Effector memory CD4-positive, alpha-beta T cell (primary cell): ENCODE measurements at places on chromosomes 5 and 9.

DNA sequence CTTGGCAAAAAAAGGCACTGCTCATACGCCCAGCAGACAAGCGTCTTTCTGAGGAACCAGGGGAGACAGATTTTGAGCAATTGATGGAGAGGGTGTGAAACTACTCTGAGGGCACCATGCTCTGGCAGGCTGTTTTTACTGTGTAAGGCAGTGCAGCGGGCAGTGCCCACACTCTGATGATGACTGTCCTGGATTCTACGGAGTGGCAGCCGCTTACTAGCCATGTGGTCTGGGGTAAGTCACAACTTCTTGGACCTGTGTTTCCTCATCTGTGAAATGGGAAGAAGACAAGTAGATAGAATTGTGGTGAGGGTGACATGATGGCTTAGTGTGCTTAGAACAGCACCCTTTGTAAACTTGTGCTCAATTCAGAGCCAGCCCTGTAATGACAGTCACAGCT is 38.8 kb downstream of the FABP6 start:
- no peak for DNase-seq

GRCh38 chr5:2538169-2538568 is 213.3 kb downstream of the IRX2 start:
- no peaks in the 10 kb centered on the region for H3K36me3 ChIP-seq
- no peak overlapping the region for H3K27ac ChIP-seq
- no peaks in the 10 kb centered on the region for H3K4me1 ChIP-seq
- no peak overlapping the region for H3K4me3 ChIP-seq

DNA sequence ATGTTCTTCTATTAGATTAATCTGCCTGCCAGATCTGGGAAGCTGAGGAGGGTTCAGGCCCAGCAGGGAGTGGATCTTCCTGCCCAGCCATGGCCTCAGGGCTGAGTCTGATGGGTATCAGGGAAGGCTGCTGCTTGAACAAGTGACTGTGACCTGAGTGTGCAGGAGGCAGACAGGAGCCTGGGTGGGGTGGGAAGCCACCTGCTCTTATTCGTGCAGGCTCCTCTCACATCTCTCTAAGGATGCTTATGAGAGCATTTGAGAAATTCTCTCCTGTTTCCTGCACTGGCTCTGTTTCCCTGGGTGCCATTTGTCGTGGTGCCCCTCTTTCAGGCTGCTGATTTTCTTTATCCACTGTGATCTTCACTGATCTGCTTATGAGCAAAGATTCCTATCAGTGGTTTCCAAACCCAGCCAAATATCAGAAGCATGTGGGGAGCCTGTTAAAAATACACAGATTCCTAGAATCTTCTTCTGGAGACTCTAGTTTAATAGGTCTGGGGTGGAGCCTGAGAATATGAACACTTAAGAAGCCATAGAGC is 2.1 kb downstream of the RGS3 start:
- no peak for DNase-seq
- no peaks in the 10 kb centered on the region for H3K36me3 ChIP-seq
- H3K4me3 ChIP-seq: no peak overlapping the region
- no peak overlapping the region for H3K27ac ChIP-seq
- H3K27me3 ChIP-seq: no peaks in the 10 kb centered on the region

- no peak overlapping the region for H3K4me3 ChIP-seq
- H3K27me3 ChIP-seq: no peaks in the 10 kb centered on the region
- DNase-seq: no peak
- no peaks in the 10 kb centered on the region for H3K36me3 ChIP-seq
- H3K27ac ChIP-seq: no peak overlapping the region
Measured at GRCh38 chr5:137567226-137567625, 68.1 kb upstream of the SPOCK1 start.

DNA sequence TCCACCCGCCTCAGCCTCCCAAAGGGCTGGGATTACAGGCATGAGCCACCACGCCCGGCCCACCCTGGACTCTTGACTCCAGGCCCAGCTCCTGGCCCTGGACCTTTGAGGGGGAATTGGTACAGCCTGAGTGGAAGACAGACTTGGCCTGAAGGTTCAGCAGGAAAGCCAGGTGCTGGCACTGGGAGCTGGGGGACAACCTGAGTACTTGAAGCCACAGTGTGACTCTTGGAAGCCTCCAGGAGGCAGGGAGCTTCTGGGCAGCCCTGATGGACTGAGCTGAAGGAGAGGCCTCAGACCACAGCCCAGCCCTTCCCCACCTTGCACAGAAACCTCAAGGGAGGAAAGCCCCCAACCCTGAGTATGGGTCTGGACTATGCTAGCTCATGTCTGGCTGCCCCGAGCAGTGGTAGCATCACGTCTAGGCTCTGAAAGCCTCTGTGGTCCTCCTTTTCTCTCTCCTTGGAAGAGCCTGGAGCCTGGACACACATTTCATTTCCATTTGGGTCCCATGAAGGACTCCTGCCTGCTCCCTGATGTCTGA is 54.1 kb downstream of the RASGEF1C start:
- no peaks in the 10 kb centered on the region for H3K27me3 ChIP-seq
- H3K36me3 ChIP-seq: no peaks in the 10 kb centered on the region
- H3K4me1 ChIP-seq: no peaks in the 10 kb centered on the region
- DNase-seq: no peak

- no peaks in the 10 kb centered on the region for H3K4me1 ChIP-seq
- DNase-seq: no peak
- no peak overlapping the region for H3K27ac ChIP-seq
- H3K27me3 ChIP-seq: no peaks in the 10 kb centered on the region
- H3K36me3 ChIP-seq: no peaks in the 10 kb centered on the region
Measured at GRCh38 chr5:178363501-178364325, 131.1 kb upstream of the PHYKPL start.

DNA sequence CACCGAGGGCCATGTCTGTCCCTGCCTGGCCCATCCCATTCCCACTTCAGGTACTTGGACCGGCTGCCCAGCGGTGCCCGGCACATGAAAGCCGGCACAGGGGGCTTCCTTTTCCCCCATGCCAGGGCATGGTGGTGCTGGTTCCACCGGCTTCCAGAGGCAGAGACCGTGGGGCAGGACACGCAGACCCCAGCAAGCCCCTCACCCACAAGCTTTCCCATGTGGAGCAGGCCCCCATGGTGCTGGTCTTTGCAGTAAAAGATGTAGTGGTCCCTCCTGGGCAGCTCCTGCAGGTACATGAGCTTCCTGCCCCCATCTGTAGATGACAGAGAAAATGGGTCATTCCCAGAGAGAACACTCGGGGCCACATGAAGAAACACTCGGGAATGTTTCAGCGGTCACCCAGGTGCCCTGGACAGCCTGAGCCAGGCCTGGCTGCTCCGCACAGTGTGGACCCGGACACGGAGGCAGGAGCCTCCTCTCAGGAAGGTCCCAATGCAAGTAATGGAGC is 2.0 kb downstream of the OBP2B start:
- no peaks in the 10 kb centered on the region for H3K4me1 ChIP-seq
- H3K27me3 ChIP-seq: peaks cover 4% of the 10 kb centered on the region
- H3K36me3 ChIP-seq: no peaks in the 10 kb centered on the region
- no peak overlapping the region for H3K4me3 ChIP-seq

- no peak overlapping the region for H3K4me3 ChIP-seq
- H3K27me3 ChIP-seq: no peaks in the 10 kb centered on the region
- no peak overlapping the region for H3K27ac ChIP-seq
- no peak for DNase-seq
- H3K36me3 ChIP-seq: no peaks in the 10 kb centered on the region
- no peaks in the 10 kb centered on the region for H3K4me1 ChIP-seq
Measured at GRCh38 chr9:121662891-121663580, 11.6 kb downstream of the DAB2IP start.

DNA sequence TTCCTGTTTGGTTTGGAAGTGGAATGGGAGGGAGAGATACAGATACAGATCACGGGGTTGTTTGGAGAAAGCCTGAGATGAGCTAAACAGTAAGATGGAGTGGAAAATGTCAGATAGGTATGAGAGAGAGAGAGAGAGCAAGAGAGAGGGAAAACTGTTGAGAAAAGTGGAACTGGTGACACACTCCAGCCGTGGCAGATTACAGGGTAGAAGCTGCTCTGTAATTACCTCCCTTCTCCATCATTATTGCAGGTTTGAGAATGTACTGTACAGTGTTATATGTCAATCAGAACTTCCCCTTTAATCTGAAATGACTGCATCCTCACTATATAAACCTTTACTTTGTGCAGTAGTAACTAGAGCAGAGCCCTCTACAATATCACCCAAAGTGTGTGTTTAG is 74.5 kb upstream of the WWC1 start:
- H3K27me3 ChIP-seq: no peaks in the 10 kb centered on the region
- no peak overlapping the region for H3K27ac ChIP-seq
- no peaks in the 10 kb centered on the region for H3K36me3 ChIP-seq
- no peak for DNase-seq
- H3K4me1 ChIP-seq: no peaks in the 10 kb centered on the region

- H3K36me3 ChIP-seq: no peaks in the 10 kb centered on the region
- DNase-seq: no peak
- no peaks in the 10 kb centered on the region for H3K27me3 ChIP-seq
- H3K4me3 ChIP-seq: no peak overlapping the region
Measured at GRCh38 chr9:73114958-73115357, 36.7 kb upstream of the ANXA1 start.

GRCh38 chr5:172458976-172459782 is 4.9 kb upstream of the SH3PXD2B start:
- no peak for DNase-seq
- H3K27ac ChIP-seq: no peak overlapping the region
- no peak overlapping the region for H3K4me3 ChIP-seq
- no peaks in the 10 kb centered on the region for H3K27me3 ChIP-seq
- no peaks in the 10 kb centered on the region for H3K36me3 ChIP-seq

DNA sequence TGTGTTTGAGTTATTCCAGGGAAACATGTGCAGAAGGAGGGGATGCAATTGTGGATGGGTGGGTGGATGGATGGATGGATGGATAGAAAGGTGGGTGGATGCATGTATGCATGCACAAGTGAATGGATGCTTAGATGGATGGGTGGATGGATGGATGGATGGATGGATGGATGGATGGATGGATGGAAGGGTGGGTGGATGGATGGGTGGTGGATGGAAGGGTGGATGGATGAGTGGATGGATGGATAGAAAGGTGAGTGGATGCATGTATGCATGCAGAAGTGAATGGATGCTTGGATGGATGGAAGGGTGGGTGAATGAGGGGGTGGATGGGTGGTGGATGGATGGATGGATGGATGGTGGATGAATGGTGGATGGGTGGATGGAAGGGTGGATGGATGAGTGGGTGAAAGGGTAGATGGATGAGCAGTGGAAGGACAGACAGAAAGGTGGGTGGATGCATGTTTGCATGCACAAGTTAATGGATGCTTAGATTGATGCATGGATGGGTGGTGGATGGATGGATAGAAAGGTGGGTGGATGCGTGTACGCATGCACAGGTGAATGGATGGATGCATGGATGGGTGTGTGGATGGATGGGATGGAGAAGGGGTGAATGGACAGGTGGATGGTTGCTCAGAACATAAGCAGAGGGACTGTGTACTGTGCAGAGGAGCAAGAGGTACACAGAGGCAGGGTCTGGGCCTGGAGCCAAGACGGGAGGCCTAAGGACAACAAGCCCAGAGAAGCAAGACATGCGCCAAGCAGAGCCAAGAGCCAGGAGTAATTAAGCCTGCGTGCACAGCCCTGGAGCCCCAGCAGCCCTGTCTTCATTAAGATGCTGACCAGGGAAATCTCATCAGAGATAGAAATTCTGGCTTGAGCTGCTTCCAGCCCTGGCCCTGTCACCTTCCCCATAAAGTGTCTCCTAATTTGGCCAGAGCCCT is 84.6 kb upstream of the PPP1R26 start:
- H3K4me1 ChIP-seq: no peaks in the 10 kb centered on the region
- H3K27ac ChIP-seq: no peak overlapping the region
- no peaks in the 10 kb centered on the region for H3K36me3 ChIP-seq
- no peak for DNase-seq

DNA sequence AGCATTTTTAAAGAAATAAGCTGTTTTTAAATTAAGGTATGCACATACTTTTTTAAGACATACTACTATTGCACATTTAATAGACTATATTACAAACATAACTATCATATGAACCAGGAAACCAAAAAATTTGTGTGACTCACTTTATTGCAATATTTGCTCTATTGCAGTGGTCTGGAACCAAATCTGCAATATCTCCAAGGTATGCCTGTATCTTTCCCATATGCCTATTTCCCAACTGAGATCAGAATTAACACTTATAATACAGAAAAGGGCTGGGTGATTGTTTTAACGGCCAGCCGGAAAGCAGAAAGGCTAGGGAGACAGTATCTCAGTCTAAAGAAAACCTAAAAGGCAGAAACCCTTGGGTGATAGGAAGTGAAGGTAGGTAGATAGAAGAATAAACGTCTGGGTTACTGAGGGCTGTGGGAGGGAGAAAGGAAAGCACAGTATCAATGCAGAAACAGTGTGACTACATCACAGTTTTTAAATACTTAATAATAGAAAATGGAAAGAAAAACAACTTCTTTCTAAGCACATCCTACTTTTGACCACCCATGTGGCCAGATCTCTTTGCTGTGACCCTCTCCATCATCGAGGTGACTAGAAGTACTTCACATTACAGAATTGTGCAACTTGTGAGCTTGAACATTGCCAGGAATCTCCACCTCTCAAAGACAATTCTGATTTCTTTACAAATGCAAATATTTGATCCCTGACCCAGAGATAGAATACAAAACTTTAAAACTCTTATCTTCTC is 126.4 kb downstream of the LPAR1 start:
- no peak overlapping the region for H3K4me3 ChIP-seq
- no peak for DNase-seq
- H3K27ac ChIP-seq: no peak overlapping the region

DNA sequence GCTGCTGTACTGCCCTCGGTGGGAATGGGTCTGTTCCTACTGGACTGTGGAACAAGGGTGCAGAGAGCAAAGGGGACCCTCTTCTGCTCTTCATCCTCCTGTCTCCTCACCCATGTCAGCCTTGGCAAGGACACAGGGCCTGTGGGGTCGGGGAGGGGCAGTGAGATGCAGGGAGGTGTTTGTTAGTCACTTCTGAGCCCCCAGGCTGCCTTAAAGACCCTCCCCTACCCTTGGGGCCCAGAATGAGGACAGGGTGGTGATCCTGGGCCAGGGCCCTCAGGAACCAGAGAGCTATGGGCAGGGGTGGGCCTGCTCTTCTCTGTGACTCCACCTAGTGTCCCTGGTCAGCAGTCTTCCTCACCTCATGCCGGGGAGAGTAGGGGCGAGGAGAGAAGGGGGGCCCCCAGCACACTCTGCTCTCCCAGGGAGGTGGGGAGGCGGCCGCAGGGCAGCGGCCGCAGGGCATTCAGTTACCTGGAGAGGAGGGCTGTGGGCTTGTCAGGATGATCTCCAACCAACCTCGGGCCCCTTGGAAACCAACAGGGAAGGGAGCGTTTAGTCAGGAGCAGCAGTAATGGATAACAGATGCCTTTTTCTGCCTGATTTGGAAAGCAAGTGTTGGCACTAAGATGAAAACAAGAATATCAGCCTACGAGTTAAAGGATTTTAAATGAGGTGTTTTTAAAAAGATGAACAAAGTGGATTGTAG is 62.0 kb upstream of the GARNL3 start:
- no peaks in the 10 kb centered on the region for H3K27me3 ChIP-seq
- no peaks in the 10 kb centered on the region for H3K36me3 ChIP-seq
- peaks cover 5% of the 10 kb centered on the region for H3K4me1 ChIP-seq
- H3K27ac ChIP-seq: no peak overlapping the region

GRCh38 chr5:172716796-172717313 is 54.1 kb downstream of the DUSP1 start:
- H3K4me1 ChIP-seq: peaks cover 8% of the 10 kb centered on the region
- no peaks in the 10 kb centered on the region for H3K27me3 ChIP-seq
- peak; percentile 66 for DNase-seq
- no peak overlapping the region for H3K4me3 ChIP-seq
- H3K27ac ChIP-seq: no peak overlapping the region
- no peaks in the 10 kb centered on the region for H3K36me3 ChIP-seq

- no peaks in the 10 kb centered on the region for H3K4me1 ChIP-seq
- DNase-seq: no peak
- H3K27ac ChIP-seq: no peak overlapping the region
Measured at GRCh38 chr5:42880496-42881150, 68.9 kb upstream of the SELENOP start.

- no peaks in the 10 kb centered on the region for H3K27me3 ChIP-seq
- no peak overlapping the region for H3K4me3 ChIP-seq
- H3K27ac ChIP-seq: no peak overlapping the region
Measured at GRCh38 chr5:16412556-16412955, 53.0 kb downstream of the ZNF622 start.
